Thymus (tissue), 14 donors: ENCODE measurements at places on chromosomes 7 and 10. TPM values are rescaled to one million over a fixed set of nuclear protein-coding genes. Genes with fewer than 3 reads are reported as not detected.

Gene NAT16
- total RNA-seq = not detected

Gene SPDYE11
- not detected for total RNA-seq

Gene CTAGE4
- total RNA-seq = 0.28 TPM

Gene H2BK1
- not detected for total RNA-seq

Gene TRIL
- 0.99 TPM for total RNA-seq

Gene COL28A1
- total RNA-seq = 0.24 TPM

Gene SPDYE9
- not detected for total RNA-seq

Gene DOCK1
- 11.7 TPM for total RNA-seq

Gene ZNF789
- 10.3 TPM for total RNA-seq

Gene MLLT10
- 27.9 TPM for total RNA-seq

GRCh38 chr10:121965996-121966395, 9.0 kb downstream of the NSMCE4A start:
- H3K27ac ChIP-seq = no peak overlapping the region
- H3K4me3 ChIP-seq = no peak overlapping the region
- H3K4me1 ChIP-seq = no peaks in the 10 kb centered on the region
- DNase-seq = no peak

GRCh38 chr10:18687706-18688105, 28.5 kb downstream of the ARL5B start:
- no peaks in the 10 kb centered on the region for H3K36me3 ChIP-seq
- H3K27me3 ChIP-seq = no peaks in the 10 kb centered on the region
- H3K27ac ChIP-seq = no peak overlapping the region
- DNase-seq = no peak

DNA sequence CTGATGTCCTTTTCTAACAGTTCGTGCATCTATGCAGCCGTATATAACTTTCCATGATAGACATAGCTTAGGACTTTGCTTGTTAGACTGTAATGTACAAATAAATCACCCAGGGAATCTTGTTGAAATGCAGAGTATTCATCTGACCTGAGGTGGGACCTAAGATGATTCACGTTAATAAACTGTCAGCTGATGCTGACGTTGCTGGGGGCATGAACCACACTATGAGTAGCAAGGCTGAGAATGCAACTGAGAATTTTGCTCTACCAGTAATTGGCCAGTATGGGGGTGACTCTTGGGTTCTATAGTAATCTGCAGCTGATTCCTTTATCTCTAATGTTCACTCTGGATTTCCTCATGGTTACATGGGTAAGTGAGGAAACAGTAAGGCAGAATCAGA, 130.1 kb upstream of the MALRD1 start:
- no peaks in the 10 kb centered on the region for H3K36me3 ChIP-seq
- no peak for DNase-seq
- no peaks in the 10 kb centered on the region for H3K4me1 ChIP-seq
- H3K27ac ChIP-seq = no peak overlapping the region
- H3K4me3 ChIP-seq = no peak overlapping the region

GRCh38 chr7:149846436-149847046, 8.4 kb downstream of the ZNF862 start:
- no peak overlapping the region for H3K4me3 ChIP-seq
- no peak for DNase-seq
- H3K27me3 ChIP-seq = peaks cover 2% of the 10 kb centered on the region
- H3K27ac ChIP-seq = no peak overlapping the region
- peaks cover 18% of the 10 kb centered on the region for H3K4me1 ChIP-seq

DNA sequence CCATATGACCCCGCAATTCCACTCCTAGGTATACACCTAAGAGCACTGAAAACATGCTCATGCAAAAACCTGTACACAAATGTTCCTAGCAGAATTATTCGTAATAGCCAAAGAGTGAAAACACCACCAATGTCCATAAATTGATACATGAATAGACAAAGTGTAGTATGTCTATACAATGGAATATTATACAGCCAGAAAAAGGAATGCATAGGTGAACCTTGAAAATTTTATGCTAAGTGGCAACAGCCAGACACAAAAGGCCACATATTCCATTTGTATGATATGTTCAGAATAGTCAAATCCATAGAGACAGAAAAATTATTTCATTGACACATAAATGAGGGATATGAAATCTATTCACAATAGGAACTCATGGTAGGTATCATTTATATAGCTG, 81.0 kb upstream of the NOBOX start:
- no peaks in the 10 kb centered on the region for H3K36me3 ChIP-seq
- no peaks in the 10 kb centered on the region for H3K27me3 ChIP-seq
- DNase-seq = no peak
- no peak overlapping the region for H3K27ac ChIP-seq
- no peaks in the 10 kb centered on the region for H3K4me1 ChIP-seq

DNA sequence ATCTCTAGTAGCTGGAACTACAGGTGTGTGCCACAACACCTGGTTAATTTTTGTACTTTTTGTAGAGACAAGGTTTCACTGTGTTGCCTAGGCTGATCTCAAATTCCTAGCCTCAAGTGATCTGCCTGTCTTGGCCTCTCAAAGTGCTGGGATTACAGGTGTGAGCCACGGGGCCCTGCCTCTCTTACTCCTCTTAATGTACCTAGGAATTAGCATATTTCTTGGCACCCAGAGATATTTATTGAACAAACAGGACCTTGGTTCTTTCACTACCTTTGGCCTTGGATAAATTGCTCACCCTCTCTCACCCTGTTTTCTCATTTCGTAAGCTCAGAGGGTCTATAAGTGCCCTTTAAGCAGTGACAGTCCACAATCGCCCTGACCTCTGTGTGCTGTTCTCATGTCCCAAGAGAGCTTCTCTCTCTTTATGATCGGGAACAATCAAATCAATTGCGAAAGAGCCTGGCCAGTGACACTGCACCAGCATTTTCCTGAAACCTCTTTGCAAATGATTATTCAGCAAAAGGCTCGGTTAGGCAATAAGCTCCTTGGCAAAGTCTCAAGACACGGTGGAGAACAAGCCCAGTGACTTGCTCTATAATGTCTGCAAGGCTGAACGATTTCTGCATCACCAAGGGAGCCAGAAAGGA, 117.7 kb downstream of the APBB1IP start:
- H3K36me3 ChIP-seq = peaks cover 96% of the 10 kb centered on the region
- H3K4me1 ChIP-seq = peaks cover 11% of the 10 kb centered on the region
- H3K27ac ChIP-seq = peak overlapping the region; percentile 62
- DNase-seq = no peak
- no peak overlapping the region for H3K4me3 ChIP-seq

DNA sequence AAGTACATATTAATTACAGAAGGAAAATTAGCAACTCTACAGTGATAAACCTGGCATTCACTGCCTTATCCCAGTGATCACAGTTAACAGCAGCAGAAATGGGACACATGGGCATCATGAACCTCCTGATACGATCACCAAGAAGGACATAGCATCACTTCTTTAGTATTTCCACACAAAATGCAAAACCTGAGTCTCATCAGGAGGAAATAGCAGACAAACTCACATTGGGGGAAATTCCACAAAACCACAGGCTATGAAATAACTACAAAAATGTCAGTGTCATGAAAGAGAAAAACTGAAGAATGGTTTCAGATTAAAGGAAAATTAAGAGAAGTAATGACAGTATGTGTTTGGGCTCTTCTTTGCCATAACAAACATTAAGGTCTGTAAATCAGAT, 12.0 kb upstream of the PURB start:
- no peaks in the 10 kb centered on the region for H3K27me3 ChIP-seq
- no peak for DNase-seq
- no peaks in the 10 kb centered on the region for H3K36me3 ChIP-seq
- H3K27ac ChIP-seq = no peak overlapping the region

DNA sequence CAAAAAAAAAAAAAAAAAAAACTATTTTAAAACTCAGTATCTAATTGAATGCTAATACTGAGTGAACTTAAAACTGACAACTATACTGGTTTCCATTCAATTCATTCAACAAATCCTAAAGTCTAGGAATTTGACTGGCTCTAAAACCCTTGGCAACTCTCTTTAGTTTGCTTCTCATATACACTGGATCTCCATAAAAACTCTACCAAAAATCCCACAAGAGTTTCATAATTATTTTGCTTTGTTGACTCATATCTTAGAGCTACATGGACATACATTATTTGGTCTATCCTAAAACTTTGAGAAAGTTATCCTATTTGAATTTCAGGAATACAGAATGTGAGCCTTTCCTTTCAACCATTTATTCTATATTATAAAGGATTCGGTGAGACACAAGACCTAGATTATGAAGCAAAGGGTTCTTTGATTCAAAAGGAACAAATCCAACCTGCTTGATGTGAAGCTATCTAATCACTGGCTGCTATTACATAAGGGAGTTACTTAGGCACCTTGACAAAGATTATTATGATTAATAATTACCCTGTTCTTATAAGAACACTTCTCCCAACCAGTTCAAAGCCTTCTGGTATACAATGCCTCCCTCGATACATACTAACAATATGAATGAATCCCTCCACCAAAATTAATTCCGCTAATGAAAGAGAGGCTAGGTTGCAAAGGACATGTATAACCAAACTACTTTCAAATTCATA, 15.8 kb upstream of the KMT2E start:
- DNase-seq = no peak
- H3K27ac ChIP-seq = no peak overlapping the region
- H3K36me3 ChIP-seq = peaks cover 38% of the 10 kb centered on the region

DNA sequence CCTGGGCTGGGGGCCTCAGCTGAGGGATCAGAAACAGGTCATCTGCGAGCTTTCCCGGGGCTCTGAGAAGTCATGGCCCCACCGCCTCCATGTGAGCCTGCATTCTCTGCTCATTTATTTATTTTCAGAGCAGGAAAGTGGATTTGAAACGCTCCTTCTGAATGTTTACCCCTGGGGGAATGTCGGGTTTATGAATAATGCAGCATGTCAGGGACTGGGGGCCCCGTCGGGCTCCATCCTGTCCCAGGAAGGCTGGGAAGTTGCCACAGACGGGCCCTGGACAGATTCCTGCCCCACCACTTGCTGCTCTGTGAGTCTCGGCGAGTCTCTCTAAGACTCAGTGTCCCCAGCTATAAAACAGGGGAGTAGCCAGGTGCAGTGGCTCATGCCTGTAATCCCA, 11.9 kb upstream of the GTF2IRD1 start:
- H3K4me1 ChIP-seq = no peaks in the 10 kb centered on the region
- H3K4me3 ChIP-seq = no peak overlapping the region
- no peaks in the 10 kb centered on the region for H3K36me3 ChIP-seq
- no peak for DNase-seq
- no peak overlapping the region for H3K27ac ChIP-seq
- H3K27me3 ChIP-seq = peaks cover 5% of the 10 kb centered on the region

DNA sequence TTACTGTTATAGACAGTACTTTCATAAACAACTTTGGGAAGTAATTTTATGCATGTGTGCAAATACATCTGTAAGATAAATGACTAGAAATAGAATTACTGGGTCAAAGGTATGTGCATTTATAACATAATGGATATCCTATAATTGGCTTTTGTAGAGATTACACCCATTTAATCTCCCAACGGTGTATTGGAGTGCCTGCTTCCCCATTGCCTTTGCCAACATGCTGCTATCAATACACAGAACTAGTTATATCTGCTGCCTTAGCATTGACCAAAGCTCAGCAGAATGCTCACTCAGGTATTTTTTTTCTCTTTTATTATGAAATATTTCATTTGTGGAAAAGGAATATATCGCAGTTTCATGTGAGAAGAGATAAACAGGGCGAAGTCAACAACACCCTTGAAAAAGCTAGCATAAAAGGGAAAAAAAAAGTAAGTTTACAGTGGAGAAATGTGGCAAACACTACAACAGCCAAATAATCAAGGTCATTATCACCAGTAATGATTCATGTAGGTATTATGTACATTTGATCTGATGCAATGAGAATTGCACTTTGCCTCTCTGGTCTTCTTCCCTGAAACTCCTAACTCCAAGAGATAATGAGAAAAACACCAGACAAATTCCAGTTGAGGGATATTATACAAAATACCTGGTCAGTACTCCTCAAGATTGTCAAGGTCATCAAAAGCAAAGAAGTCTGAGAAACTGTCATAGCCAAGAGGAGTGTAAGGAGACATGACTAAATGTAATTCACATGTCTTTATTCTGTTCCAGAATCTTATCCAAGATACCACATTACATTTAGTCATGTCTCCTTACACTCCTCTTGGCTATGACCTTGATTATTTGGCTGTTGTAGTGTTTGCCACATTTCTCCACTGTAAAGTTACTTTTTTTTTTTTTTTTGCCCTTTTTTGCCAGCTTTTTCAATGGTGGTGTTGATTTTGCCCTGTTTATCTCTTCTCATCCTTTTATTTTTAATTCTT, 36.8 kb downstream of the MARCHF5 start:
- H3K4me1 ChIP-seq = no peaks in the 10 kb centered on the region
- H3K27me3 ChIP-seq = no peaks in the 10 kb centered on the region
- no peaks in the 10 kb centered on the region for H3K36me3 ChIP-seq
- no peak overlapping the region for H3K4me3 ChIP-seq
- no peak overlapping the region for H3K27ac ChIP-seq

- H3K27ac ChIP-seq = no peak overlapping the region
- peaks cover 6% of the 10 kb centered on the region for H3K36me3 ChIP-seq
Measured at GRCh38 chr10:119103241-119103902, 541 bp upstream of the DENND10 start.

DNA sequence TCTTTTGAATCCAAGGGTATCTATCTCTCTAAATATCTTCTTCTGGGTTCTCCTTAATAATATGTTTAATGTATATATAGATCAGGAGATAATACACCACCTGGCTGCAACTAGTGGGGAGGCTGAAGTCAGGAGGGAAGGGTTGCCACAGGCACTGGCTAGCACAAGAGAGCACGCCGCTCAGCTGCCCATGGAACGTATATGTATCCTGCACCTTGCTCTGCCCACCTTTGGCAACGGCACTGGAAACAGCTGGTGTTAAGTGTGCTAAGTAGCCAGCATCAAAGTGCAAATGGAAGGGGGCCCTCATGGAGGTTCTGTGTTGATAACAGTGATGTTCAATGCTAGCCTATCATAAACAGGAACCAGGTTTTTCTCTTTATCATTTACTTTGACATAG, 49.8 kb upstream of the FAM133B start:
- DNase-seq = peak; percentile 68
- no peaks in the 10 kb centered on the region for H3K36me3 ChIP-seq
- H3K27ac ChIP-seq = no peak overlapping the region
- H3K27me3 ChIP-seq = no peaks in the 10 kb centered on the region
- peaks cover 49% of the 10 kb centered on the region for H3K4me1 ChIP-seq
- H3K4me3 ChIP-seq = no peak overlapping the region

GRCh38 chr10:110327262-110327914, 22.7 kb upstream of the SMNDC1 start:
- no peaks in the 10 kb centered on the region for H3K27me3 ChIP-seq
- DNase-seq = no peak
- H3K4me3 ChIP-seq = no peak overlapping the region
- no peaks in the 10 kb centered on the region for H3K4me1 ChIP-seq
- no peaks in the 10 kb centered on the region for H3K36me3 ChIP-seq
- no peak overlapping the region for H3K27ac ChIP-seq
